ENCODE measurements at places on chromosomes 7 and 10.

DNA sequence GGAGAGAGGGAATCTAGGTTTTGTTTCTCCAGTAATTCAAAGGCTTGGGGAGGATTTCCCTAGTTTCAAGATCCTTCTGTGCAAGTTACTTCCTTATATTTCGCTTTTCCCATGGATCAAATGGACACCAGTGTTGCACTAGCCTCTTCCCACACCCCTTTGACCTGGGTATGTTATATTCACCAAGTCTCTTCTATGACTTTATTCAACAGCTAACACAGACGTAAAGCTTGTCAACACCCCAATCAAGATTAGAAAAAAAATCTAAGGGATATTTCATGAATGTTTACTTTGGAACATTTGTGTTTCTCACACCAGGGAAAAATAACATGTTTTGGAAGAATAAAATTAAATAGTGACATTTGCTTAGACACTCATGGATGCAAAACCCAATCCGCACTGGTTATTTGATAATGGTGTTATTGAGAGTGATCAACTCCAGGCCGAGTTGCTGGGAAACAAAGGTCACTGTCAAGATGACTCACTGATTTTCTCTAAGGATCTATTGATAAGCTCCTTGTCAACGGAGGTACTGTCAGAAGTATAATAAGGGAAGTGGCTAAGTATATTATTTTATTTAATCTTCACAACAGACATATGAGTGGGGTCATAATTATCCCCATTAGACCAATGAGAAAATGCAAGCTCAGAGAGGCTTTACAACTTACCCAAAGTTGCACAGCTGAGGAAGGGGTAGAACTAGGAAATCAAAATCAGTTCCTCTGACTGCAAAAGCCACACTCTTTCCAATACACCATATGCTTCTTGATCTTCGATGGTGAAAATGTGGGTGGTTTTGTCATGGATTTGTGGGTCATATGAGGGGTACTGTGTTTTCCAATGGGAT is 52.2 kb downstream of the CREB3L2 start:
- no peak for DNase-seq

GRCh38 chr10:132910901-132911785 is 31.2 kb downstream of the CFAP46 start:
- no peak for DNase-seq

- DNase-seq = no peak
Observed at GRCh38 chr10:129771024-129771423, 193.1 kb downstream of the EBF3 start.

GRCh38 chr7:90411510-90411909 is 8.2 kb downstream of the CLDN12 start:
- DNase-seq = no peak

GRCh38 chr10:61835946-61836887 is 65.3 kb upstream of the ARID5B start:
- no peak for DNase-seq

- no peak for DNase-seq
Observed at GRCh38 chr10:60382946-60383681, 6.6 kb downstream of the ANK3 start.

GRCh38 chr7:1418505-1419309 is 40.6 kb downstream of the MICALL2 start:
- DNase-seq = no peak

GRCh38 chr7:112997831-112998230 is 88.8 kb downstream of the GPR85 start:
- DNase-seq = no peak

DNA sequence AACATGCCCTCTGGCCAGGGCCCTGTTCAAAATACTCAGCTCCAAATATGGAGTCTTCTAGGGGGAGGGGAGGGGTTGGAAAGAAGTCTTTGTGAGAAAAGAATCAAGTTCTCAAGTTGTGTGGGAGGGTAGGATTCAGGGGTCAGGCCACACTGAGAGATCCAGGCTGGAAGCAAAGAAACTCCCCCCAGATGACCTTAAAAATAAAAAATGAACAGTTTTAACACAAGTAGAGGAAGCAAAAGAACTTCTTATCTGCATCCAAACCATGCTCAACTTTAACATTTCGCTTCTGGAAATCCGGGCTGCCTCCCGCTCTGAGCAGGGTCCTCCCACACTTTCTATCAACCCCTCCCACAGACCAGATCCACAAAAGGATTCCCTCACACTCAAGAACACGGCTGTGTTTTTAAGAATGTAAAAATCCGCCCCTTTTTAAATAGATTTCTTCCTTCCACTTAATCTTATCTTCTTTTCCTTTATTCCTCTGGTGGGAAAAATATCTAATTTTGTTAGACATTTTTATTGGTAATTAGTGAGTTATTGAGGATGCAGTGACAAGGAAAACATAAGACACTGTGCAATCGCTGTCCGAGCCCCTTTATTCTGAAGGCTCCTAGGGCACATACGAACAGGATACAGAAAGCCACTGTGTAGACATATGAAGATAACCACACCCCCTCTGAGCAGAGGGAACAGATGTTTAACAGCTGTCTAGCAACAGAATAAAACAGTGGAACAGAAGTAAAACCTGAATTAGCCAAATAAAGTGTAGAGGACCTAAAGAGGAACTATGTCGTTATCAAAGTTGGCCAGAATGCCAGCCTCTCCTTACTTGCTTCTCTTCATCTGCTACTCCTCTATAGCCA is 43.8 kb downstream of the CYTH3 start:
- peak; percentile 95 for DNase-seq

DNA sequence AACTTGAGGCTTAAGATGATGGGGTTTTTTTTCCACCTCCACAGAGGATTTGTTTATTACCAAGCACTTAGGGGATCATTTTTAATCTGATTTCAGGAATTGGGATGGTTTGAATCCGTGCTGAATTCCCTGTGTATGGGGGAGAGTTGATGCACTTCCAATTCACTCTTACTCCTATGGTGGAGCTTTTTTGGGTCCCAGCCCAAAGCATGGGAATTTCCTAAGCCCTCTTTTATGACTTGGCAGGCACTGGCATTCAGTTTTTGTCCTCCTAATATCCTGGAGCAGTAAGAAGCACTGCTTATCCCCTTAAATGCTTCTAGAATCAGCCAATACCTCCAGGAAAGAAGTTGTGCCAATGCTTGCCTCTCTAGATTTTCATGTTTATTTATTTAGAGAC is 78.7 kb downstream of the HYCC1 start:
- DNase-seq = no peak

DNA sequence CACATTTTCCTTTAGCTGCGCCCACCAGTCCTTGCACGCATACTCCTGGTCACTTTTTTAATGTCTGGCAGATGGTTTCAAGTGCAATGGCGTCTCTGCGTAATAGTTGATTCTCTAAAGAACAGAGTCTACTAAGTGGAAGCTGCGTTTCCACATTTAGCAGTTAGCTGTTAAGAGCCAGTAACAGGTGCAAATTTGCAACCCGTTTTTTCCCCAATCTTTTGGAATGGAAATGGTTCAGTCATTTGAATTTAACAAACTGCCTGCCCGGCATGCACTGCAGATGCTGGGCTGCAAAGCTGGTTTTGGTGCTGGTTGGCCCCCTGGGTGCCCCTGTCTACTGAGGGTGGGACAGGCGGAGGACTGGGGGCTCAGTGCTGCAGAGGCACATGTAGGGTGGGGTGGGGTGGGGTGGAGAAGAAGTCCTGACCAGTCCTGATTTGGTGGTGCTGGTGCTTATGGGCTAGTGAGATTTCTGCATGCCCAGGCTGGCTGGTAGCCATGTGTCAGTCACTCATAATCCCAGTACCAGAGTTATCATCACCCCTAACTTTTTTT is 43.9 kb downstream of the CUX1 start:
- DNase-seq = no peak

DNA sequence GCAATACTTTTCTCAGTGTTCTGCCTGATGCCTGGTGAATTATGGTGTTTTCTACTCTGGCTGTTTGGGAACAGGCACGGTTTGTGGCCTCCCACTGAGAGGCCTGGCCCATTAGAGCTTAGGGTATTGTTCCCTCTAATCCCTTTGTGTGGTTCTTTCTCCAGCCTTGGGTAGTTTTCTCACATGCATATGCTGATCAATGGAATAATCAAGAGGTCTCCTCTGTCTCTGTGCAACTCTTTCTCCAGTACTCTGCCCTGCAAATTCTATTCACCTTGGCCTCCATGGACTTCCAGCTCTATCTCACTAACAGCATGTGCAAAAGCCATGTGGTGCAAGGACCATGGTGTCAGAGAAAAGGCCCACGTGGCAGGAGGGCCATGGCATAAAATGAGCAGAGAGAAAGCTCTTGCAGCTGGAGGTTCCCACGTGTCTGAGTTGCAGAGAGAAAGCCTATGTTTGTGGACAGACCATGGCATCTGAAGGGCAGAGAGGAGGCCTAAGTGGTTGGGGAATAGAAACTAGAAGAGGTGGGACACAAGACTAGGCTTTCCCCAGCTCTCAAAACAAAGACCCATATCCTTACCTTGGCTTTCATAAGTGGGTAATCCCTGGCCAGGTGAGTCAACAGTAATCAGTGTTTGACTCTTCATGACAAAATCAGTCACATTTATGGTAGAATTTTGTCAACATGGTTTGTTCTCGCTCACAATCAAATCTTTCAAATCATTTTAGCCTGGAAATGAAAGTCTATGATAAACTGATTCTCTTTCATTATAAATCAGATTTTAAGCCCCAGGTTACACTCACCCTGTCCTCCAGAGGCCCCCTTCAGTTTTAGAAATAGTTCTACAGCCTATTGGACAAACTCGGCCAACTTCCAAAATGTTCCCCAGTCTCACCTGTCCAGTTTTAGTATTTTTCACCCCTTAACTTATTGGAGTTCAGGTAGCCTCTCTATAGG is 17.3 kb downstream of the OPALIN start:
- no peak for DNase-seq

DNA sequence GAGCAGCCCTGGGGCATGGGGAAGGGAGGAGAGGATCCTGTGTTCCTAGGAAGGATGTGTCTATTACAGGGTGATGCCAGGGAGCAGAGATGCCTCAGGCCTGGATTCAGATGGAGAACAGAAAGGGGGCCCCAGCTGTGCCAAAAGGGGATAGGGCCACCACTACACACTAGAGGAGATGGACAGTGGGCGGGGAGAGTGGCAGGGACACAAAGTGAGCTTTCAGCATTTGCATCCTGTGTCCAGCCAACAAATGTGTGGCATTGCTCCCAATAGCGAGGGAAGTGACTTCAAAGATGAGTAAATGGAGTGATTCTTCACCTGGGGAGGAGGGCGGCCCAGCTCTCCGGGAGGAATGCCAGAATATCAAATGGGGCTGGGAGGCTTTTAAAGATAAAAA is 64.9 kb upstream of the WAPL start:
- no peak for DNase-seq

DNA sequence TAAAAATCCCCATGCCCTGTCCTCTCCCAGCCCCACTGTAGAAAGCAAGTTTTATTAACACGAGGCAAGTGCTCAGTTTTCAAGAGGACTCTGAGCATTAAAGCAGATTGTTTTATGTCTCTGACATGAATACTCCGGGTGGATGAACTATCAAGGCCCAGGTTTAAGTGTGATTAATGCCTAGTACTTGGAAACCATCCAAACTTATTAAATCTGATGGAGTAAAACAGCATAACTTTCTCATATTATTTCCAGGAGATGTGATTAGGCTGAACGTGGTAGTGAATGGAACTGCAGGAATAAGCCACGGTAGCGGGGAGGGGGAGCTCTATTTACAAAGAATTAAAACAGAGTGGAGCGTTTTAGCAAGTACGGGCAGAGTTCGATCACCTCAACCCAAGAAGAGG is 144.2 kb upstream of the RNF32 start:
- DNase-seq = no peak

DNA sequence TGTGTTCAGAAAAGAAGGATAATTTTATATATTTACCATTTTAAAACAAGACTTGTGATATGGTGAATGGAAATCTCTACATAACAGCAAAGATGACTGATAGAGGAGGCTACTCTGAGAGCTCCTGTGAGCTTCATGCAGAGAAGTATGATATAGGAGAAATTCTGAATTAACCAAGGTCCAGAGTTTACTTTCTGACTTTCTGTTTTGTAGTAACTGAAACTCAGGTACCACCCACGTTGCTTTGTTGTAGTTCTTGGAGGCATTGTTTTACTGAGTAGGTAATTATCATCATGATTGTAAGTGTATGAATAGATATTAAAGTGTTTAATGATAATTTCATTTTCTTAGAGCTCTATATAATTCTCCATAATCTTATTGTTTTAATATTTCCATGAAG is 18.0 kb upstream of the SFR1 start:
- DNase-seq = no peak

- DNase-seq = no peak
Observed at GRCh38 chr10:2772816-2773631, 294.3 kb upstream of the PFKP start.

DNA sequence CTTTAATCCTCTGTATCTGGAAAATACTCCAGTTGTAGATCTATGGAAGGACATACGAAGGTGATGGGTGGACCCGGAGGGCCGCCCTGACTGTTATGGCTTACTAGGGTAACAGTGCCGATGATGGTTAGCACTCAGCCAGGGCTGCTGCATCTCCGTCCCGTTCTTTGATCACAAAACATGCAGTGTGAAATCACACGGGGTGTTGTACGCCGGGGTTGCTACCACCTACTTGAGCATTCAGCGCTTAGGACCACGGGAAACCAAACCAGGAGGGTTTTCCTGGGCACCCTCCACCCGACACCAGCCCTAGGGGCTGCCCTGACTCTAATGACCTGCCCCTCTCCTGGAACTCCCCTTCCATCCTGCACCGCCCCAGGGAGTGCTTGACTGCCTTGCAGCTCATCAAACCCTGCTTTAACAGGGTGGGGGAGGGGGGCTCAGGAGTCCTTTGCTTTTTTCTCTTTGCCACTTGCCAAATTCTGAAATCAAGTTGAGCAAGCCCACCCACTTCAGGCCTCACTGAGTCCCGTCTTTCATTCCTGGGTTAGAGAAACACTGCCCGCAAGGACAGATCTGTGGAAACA is 20.4 kb downstream of the ZNF775 start:
- no peak for DNase-seq

- DNase-seq = no peak
Observed at GRCh38 chr7:150631084-150631826, 930 bp downstream of the GIMAP6 start.

- DNase-seq = no peak
Observed at GRCh38 chr10:43653746-43654145, 5.1 kb upstream of the ZNF32 start.

GRCh38 chr7:137996386-137996851 is 5.5 kb downstream of the CREB3L2 start:
- peak; percentile 62 for DNase-seq

GRCh38 chr7:55473932-55474331 is 98.4 kb downstream of the VOPP1 start:
- DNase-seq = no peak

DNA sequence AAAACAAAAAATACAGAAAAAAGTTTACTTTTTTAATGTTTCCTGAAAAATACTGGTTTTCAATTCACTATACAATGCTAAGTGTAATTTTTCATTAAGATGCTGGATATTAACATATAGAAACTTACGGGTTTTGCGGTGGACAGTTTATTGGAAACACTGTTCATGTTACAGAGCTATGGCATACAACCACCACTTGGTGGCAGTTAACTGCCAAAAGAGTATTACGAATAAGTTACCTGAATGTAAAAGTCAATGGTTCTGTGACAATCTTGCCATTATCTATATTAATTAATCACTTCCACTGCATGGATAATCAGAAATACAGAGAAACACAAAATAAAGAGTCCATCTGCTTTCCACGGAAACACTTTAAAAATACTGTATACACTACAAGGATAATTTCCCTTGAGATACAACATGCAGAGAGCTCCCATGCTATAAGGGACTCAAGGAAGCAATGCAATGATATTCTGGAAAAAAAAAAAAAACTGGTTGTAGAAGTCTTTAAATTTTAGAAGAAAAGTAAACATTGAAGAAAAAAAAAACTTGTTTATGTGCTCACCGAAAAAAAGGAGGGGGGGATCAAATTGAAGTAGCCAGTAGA is 97.0 kb downstream of the TPK1 start:
- peak; percentile 26 for DNase-seq

Measured in hematopoietic multipotent progenitor cell (in vitro differentiated cells).